ENCODE measurements at places on chromosomes 1 and 21.

DNA sequence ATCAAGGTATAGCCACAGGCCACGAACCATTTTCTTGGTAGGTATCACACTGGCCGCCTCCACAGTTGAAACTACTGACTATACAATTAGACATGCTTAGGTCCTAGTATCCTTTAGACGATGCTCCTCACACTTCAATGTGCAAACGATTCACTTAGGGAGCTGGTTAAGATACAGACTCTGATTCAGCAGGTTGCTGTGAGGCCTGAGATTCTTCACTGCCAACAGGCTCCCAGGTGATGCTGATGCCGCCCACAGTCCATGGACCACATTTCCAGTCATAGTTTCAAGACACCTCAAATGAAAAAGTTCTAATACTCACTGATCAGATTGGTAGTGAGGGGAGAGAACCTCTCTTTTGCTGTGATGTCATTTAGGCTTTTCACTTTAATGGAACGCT, 6.8 kb downstream of the ATP5PO start:
- H3K4me3 ChIP-seq: no peak overlapping the region
- no peak for DNase-seq
- H3K27me3 ChIP-seq: no peaks in the 10 kb centered on the region
- H3K36me3 ChIP-seq: peaks cover 98% of the 10 kb centered on the region
- H3K4me1 ChIP-seq: peaks cover 3% of the 10 kb centered on the region

DNA sequence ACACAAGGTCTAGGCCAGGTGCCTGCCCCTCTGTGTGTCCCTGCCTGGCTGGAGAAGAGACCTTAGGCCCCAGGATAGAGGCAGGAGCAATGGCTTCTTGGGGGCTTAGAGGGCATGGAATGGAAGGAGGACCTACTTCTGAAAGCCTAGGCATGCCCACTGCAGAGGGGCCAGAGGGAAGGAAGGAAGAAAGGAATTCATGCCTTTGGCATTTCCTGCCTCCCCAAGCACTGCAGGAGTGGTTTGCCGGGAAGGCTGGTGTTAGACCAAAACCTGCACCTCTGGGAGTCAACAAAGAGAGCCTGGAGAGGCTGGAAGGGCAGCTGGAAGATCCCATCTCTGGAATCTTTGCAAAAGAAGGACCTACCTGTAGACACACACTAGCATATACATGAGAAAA, 50.7 kb upstream of the KCNE2 start:
- no peaks in the 10 kb centered on the region for H3K27me3 ChIP-seq
- H3K27ac ChIP-seq: no peak overlapping the region
- H3K36me3 ChIP-seq: no peaks in the 10 kb centered on the region
- no peaks in the 10 kb centered on the region for H3K4me1 ChIP-seq
- DNase-seq: no peak
- no peak overlapping the region for H3K4me3 ChIP-seq

DNA sequence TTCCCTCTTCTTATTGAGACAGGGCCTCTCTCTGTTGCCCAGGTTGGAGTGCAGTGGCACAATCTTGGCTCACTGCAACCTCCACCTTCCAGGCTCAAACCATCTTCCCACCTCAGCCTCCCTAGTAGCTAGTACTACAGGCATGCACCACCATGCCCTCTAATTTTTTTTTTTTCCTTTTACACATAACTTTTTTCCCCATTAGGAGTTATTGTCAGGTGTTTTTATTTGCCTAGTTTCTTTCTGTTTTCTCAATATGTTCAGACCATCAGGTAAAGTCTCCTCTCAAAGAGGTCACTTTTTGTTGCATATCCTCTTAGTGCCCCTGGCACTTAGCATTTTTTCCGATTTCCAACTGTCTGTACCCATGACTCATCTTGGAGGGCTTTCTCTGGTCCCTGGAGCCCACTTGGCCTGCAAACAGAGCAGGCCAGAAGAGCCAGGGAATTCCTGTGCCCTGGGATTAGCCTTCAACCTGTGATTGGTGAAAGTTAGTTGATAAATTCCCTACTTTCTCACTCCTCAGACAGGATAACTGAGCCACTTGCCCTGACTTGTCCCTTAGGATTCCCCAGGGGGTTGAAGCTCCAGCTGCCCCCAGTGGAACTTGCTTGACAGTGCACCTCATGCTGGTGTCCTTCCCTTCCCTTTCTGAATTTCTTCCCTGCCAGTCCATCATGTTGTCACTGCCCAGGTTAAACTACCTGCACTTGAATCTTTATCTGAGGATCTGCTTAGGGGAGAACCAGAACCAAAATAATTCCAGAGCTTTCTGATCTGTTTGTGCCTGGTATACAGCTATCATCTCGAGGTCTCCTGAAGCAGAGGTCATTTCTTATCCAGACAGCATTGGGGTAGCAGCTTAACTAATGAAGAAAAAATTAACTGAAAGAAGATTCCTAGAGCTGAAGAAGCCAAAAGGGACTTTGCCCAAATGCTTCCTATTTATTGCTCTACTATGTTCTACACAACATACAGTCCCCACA, 2.4 kb downstream of the NTPCR start:
- H3K36me3 ChIP-seq: peaks cover 2% of the 10 kb centered on the region
- H3K27ac ChIP-seq: peak overlapping the region; percentile 93
- H3K4me3 ChIP-seq: no peak overlapping the region

DNA sequence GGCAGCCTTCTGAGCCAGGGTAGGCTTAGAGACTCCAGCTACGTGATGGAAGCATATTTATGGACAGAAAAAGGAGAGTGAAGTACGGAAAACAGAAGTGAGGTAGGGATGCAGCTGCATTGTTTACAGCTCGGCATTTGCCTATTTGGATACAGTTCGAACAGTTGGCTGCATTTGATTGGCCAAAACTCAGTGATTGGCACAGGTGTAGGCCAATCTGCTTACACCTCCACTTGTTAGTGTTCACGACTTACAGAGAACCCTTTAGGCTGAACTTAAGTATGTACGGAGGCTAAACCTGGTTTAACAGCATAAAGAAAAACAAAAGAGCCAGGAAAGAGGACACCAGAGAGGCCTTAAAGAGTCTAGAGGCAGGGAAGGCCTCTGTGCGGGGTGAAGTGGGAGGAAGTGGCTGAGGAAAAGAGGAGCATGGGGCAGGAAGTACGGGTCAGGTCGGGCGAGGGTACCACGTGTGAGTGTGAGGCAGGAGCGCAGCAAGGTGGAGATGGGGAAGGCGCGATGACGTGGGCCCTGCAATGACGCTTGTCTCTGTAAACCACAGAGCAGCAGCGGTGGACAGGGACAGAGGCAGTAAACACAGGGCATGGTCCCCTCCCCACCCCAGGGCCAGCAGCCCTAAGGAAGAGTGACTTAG, 32.0 kb downstream of the RSPH1 start:
- no peak overlapping the region for H3K27ac ChIP-seq
- no peak for DNase-seq
- H3K4me1 ChIP-seq: peaks cover 3% of the 10 kb centered on the region
- no peak overlapping the region for H3K4me3 ChIP-seq
- H3K36me3 ChIP-seq: no peaks in the 10 kb centered on the region

- H3K27me3 ChIP-seq: no peaks in the 10 kb centered on the region
- no peaks in the 10 kb centered on the region for H3K36me3 ChIP-seq
- H3K27ac ChIP-seq: no peak overlapping the region
- no peak overlapping the region for H3K4me3 ChIP-seq
- H3K4me1 ChIP-seq: no peaks in the 10 kb centered on the region
- DNase-seq: no peak
Measured at GRCh38 chr21:41018431-41018830, 149.5 kb upstream of the BACE2 start.

GRCh38 chr1:179714623-179715022, 28.5 kb upstream of the FAM163A start:
- H3K27ac ChIP-seq: no peak overlapping the region
- H3K36me3 ChIP-seq: no peaks in the 10 kb centered on the region
- no peaks in the 10 kb centered on the region for H3K4me1 ChIP-seq
- DNase-seq: no peak
- H3K4me3 ChIP-seq: no peak overlapping the region

All from psoas muscle (tissue), 8 donors.